Fibroblast of the conjunctiva (primary cell): ENCODE measurements at places on chromosomes 2 and 18.

DNA sequence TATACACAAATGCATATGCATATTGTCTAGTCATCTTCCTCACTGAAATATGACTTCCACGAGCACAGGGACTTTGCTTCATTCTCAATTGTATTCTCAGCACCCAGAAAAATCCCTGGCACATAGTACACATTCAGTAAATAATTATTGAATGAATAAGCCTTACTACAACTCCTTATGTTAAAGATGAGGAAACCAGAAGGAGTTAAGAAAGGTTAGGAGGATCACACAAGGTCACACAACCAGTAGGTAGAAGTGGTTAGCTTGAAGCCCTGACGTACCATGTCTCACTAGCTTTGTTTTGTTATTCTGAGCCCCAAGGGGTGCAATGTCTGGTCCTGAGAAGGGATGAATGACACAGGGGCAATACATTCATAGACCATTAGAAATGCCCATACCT, 220.9 kb upstream of the PID1 start:
- no peak for DNase-seq

DNA sequence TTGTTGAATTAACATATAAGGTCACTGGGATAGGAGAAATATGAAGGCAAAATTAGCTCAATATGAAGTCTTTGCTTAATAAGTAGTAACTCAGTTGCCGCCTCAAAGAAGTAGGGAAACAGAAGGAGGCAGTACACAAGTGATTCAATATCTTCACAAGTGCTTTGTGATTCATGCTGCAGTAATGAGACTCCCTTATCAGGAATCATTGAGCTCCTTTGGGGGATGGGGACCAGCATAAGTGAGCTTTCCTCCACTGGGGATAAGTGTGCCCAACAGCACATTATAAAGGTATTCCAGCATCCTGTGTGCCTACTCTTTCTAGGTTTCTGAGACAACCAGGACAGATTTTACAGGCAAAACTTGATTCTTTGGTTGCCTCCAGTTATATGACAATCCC, 323.4 kb upstream of the UBE2E3 start:
- DNase-seq: no peak

DNA sequence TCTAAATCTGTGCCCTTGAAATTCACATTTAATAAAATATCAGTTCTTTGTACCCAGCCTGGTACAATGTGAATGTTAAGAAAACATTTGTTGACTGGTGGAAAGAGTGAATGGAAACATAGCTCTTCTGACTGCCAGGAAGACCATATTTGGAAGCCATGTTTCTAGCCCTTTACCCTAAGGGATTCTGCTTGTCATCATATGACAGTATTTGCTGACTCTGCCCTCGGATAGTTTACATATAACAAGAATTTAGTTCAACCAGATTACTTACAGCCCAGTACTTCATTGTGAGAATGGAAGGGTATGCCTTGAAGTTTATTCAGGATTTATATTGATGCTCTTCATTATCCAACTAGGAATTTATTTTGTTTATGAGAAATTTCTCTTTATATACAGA, 13.8 kb upstream of the KCNS3 start:
- no peak for DNase-seq

DNA sequence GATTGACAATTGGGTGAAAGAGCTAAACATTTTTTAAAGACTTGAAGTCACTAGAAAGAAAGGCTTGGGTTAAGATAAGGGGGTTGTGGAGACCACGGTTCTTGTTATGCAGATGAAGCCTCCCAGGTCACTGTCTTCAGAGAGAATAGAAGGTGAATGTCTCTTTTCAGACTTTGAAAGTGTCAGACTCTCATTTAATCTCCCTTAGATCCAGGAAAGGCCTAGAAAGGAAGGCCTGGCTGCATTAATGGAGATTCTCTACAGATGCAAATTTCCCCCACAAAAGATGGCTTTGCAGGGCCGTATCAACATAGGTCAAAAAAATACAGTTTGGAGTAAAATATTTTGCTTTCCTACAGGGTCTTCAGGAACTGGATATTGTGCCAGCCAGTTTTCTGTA, 193.9 kb downstream of the RTP5 start:
- DNase-seq: no peak
